ENCODE measurements at places on chromosomes 12 and 14.

GRCh38 chr12:6167327-6168280, 32.6 kb upstream of the CD9 start:
- no peak for DNase-seq

- DNase-seq: no peak
Observed at GRCh38 chr12:80321653-80322052, 122.4 kb upstream of the PTPRQ start.

DNA sequence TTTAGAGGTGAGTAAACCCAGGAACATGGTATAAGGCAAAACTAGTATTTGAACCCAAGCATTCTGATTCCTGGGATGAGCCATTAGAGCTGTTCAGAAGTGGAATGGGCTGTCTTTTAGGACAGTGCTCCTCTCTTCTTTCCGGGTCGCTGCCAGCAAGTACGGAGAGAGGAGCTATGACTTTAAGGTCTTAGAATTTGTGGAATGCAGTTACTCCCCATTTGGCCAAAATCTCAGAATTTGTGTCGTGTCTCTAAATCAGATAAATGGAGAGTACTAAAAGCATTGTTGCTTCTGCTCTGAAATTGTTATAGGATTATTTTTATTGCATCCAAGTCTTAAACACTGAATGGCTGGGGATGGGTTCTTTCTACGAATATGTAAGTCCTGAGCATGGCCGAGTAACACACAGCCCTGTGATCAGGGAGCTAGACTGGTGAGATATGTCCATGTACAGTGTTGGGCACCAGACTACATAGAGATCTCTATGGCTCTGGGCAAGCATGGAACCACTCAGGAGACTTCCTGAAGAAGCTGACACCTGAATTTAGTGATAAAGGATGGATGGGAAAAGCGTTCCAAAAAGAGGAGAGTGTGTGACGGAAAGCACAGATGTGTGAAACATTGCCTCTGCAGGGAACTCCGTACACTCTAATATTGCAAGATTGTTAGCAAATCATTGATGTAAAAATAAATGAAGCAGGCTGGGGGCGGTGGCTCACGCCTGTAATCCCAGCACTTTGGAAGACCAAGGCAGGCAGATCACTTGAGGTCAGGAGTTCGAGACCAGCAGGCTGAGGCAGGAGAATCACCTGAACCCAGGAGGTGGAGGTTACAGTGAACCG, 184.7 kb downstream of the SRGAP1 start:
- DNase-seq: no peak

DNA sequence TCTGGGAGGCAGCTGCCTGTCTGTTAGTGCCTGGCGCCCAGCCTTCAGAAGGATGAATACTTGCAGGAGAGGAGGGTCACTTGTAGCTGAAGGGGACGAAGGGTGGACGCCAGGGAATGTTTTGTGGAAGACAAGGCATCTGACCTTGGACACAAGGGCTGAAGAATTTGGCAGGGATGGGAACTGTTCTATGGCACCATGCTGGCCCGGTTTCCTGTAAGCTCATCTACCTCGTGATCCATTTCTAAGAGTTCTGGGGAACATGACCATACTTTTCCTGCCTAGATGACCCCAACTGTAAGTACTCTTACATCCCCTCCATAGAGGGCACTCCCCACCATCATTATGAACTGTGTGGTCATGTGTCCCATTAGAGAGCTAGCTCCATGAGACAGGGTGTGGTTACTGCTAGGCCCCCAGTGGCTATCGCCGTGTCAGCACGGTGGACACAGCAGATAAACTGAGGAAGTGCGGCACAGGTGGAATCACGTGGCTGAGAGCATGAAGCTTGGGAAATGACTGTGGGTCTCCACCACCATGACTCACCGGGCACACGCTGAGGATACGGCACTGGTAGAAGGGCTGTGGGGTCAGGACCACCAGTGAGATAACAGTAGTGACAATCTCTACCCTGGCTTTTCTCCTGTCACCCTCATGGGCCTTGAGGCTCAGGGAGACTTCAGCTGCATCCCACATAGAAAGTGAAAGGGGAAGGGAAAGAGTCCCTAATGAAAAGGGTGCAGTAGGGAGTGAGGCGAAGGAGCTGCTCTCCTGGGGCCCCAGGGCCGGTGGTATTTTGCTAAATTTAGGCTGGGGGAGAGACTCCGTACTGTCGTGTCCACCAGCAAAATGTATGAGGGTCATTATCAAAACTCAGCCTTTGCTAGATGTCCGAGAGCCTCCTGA, 252.6 kb downstream of the FOXN3 start:
- DNase-seq: no peak

DNA sequence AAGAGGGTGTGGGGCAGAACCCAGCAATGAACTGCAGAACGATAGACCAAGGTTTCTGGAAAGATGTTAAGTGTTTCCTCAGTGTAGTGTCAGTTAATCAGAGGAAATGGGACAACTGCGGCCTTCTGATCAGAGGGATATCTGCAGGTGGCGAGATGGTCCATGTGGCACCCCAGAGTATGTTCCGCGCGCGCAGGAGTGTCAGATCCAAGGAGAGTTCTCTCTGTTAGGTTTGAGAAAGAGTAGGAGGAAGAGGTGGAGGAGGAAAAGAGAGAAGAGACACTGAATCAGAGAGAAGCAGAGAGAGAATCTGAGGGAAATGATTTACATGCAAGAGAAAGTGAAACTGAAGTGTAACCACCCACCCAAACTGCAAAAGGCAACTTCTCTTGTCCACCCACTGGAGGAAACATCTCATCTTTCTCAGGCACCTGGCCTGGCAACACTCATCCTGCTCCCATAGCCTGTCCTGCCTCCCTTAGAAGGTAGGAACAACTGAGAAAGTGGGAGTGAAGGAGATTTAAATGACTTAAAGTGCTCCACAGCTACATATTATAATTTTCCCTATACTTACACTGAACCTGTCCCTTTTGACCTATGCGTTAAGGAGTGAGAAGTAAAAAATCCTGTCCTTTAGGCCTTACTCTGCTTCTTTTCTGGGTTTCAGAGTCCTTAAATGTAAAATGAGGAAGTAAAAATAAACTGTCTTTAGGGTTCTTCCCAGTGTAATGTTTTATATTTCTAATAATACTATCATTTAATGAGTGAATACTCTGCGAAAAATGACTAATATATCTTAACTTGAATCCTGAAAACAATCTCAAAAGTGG, 6.8 kb upstream of the TESPA1 start:
- DNase-seq: no peak

DNA sequence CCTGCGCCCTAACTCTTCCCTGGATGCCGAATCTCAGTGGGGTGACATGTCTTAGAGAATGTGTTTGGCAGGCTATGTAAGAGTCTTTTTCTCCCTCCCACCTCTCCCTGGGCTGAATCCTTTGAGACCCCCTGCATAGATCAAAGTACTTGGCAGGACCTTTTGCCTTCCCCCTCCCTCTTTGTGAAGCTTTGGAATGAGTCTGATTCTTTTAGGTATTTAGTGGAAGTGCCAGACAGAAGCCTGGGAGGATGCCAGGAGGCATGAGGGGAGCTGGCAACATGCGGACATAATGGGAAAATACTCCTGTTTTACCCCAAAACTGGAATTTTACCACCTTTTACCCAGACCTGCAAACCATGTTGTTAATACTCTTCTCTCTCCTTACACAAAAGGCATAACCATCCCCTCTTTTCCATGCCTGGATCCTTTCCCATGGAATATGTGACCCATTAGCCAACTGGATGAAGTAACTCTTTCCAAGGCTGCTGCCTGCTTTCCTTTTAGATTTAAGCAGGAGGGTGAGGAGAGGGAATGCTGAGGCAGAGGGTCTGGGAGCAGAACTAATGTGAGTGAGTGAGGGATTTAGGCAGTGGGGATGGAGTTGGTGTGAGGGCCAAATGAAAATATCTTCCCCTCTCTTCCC, 41.7 kb downstream of the TTLL5 start:
- no peak for DNase-seq

DNA sequence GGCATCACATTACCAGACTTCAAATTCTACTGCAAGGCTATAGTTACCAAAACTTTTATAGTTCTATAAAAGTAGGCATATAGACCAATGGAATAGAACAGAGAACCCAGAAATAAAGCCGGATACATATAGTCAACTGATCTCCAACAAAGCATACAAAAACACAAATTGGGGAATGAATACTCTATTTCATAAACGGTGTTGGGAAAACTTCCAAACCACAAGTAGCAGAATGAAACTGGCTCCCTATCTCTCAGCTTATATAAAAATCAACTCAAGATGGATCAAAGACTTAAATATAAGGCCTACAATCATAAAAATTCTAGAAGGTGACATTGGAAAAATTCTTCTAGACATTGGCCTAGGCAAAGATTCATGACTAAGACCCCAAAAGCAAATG, 187.9 kb upstream of the PLXNC1 start:
- no peak for DNase-seq

DNA sequence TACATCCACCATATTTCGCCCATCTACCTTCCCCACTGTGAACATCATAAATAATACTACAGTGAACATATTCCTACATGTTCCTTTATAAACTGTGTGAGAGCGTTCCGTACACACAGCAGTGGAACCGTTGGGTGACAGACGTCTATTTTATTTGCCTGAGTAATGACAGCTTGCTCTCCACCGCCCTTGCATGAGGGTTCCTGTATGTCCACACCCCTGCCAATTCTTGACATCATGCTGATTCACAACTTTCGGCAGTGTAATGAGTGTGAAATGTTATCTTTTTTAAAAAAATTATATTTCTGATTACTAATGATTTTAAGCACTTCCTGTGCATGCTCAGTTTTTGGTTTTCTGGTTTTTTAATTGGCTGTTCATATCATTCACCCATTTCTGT, 4.3 kb upstream of the RAD52 start:
- no peak for DNase-seq

- DNase-seq: no peak
Observed at GRCh38 chr12:108282676-108283075, 56.4 kb downstream of the CMKLR1 start.

DNA sequence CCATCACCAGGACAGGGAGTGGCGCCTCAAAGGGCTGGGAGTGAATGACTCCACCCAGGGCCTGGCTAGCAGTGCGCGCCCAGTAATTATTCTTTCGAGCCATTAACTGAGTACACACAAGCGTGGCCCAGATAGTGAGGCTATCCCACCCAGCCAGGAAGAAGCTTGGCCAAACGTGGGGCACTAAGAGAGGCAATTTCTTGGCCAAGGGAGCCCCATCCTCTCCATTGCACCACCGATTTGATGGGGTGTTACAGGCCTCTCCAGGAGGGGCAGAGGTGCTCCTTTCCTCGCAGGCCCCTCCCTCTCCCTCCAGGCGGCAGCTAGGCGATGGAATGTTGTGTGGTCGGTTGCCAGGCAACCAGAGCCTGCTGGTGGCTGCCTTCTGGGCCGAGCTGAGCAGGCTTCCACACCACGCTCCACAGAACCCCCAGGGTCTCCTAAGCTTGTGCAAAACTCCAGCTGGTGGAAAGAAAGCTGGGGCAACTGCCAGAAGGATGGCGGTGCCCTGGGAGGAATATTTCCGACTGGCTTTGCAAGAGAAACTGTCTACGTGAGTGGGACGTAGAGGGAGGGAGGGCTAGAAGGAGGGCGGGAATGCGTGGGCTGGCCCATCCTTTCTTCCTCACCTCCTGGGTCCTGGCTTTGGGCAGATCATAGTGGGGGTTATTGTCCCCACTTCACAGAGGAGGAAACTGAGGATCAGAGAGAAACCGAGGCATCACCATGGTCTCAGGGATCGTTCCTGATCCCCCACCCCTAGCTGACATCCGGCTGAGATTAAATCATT, at the start of gene CFAP73:
Gene CFAP73 (plus strand): TSS at position 364 of the 790 bp plus-strand sequence. CDS start 134 bp downstream, at position 498.
- no peak for DNase-seq

DNA sequence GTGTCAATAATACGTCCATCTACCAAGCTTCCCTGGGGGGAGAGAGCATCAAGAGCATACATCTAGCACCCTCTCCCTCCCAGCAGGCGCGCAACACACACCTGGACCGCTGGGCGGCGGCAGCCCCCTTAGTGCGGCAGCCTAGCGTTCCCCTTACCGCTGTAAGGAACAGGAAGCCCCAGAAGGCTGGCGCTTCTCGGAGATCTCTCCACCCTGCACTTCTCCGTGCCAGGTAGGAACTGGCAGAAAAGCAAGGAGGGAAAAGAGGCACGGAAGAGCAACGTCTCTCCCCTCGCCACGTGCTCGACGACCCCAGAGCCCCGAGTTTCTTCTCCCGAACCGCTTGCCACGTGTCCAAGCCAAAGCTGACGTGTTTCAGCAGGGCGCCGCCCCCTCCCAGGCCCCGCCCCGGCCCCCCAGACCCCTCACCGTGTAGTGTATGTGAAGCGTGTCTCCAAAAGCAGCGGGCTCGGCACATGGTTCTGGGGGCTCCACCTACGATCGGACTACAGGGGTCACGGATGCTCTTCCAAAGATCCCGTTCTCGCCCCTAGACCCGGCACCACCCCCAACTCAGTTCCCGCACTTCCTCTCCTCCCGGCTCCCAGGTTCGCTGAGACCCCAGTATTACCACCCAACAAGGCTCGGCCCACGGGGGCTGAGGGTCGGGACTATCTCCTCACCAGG, 532 bp downstream of the FKBP11 start:
- peak; percentile 68 for DNase-seq

DNA sequence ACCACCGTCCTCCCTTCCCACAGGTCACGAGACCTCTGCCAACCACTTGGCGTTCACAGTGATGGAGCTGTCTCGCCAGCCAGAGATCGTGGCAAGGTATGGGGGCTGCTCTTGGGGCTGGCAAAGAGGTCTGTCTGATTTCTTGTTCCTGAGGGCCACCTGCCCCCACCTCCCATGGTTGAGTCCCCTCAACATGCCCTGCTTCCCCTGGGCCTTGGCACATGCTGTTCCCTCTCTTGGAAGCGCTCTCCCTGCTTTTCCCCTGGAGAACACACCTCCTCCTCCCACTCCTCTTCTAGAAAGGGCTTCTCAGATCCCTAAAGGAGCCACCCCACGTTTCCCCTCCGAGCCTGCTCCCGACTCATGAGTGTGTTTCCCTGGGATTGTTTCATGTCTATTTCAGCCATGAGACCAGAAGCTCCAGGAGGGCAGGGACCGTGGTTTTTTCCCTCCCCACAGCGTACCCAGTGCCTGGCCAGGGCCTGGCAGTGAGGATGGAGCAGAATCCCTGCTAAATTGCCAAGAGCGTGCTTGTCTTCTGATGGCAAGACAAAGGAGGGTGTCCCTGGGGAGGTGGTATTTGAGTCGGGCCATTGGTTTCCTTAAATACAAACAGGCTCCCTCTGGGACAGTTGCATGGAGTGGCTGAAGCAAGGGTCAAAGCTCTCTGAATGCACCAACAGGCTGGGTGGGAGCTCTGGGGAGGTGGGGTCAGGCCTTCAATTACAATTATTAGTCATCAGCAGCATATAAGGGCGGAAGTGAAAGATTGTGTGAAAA, 34.1 kb downstream of the CYP46A1 start:
- no peak for DNase-seq

DNA sequence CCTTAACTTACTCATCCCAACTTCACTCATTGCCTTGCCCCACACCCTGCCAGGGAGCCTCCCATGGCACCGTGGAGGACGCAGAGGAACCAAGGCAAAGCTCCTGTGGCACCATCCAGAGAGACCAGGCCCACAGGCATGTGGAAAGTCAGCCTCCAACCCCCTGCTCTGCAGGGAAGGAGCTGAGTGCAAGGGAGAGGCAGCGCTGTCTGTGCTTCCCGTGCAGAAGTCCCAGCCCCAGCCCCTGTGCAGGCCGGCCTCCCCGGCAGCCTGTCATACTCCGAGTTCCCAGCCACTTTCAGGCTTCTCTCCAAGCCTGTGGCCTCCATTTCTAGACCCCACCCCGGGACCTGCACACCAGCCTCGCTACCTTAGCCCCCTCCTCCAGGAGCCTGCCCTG, 106.4 kb downstream of the SINHCAF start:
- no peak for DNase-seq
